ENCODE measurements at places on chromosomes 16 and 17. TPM values are rescaled to one million over a fixed set of nuclear protein-coding genes. Genes with fewer than 3 reads are reported as not detected.

- no peak for DNase-seq
Observed at GRCh38 chr17:73555199-73555960, 88.9 kb downstream of the SDK2 start.

DNA sequence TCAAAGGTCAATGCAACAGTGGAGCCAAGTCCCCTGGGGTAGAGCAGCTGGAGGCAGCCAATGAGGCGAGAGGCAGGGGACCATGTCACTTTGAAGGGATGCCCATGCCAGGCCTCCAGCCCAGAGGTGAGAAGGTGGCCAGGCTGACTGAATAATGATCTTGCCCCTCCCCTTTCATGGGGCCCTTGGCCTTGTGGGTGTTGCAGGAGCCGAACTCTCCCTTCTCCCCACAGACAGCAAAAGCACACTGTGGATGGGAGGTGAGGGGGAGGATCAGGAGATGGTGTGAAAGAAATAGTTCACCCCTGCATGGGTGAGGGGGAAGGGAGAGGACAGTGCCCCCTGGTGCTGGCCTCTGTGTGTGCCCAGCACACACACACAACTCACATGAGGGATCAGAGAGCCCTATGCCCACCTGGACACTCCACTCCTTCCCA is 15.8 kb upstream of the TBX21 start:
- no peak for DNase-seq

DNA sequence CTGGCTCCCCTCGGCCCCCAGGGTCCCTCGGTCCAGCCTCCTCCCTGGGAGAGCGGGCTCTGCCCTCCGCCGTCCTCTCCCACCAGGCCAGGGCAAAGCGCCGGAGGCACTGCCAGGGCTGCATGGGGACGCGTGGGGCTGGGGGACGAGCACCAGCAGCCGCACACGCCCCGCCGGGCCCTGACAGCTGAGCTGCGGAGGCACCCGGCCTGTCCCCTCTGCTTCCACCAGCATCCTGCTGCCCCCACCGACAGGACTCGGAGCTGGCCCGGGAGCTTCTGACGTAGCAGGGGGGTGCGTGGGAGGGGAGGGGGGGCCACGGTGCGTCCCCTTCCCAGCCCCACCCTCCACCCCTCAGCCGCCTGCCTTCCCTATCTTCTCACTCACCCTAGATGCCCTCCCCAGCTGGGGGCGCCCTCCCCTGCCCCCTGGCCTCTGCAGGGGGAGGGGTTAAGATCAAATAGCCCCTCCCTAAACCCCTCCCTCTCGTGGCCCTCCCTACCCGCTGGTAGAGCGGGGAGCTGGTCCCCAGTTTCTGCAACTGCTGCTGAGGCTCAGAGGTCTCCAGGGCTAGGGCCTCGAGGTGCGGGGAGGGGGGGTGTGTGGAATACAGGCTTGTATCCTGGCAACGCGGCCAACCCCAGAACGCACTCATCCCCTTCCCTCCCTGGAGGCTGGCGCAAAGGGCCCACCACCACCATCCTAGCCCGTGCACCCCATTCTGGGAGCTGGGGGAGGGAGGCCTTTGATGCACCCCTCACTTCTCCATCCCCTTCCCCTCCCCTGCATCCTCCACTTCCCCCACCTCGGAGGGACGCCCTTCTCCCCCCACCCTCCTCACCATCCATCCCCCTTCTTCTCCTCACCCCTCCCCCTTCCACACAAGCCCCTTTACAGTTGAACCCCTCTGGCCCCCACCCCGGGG is 1.0 kb downstream of the SRCIN1 start:
- DNase-seq = no peak

GRCh38 chr17:72556944-72557826 is 436.4 kb downstream of the SOX9 start:
- peak; percentile 56 for DNase-seq

DNA sequence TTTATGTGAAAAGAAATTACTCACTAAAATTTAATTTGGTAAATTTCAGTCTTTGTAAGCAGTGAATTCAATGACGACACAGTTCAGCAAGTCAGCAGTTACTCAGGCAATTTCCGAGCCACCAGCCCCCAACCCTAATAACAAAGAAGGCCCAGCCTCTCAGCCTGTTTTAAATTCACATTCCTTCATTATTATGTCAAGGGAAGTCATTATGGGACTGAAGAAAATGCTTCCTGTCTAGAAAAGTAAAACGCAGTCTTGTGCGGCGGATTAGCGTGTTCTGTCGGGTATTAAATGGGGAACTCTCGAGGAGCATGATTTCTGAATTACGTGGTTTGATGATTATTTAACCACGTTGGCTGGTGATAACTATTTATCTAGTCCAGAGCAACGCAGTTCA is 177.6 kb downstream of the AIPL1 start:
- DNase-seq = peak; percentile 16

GRCh38 chr16:4679156-4679849 is 14.1 kb upstream of the NUDT16L1 start:
- DNase-seq = no peak

The MARVELD3 gene
- total RNA-seq = not detected

The KRT34 gene
- total RNA-seq = 0.45 TPM

- no peak for DNase-seq
Observed at GRCh38 chr17:10526517-10526916, 8.2 kb upstream of the MYH1 start.

The ATP1B2 gene
- total RNA-seq = not detected

GRCh38 chr16:685967-686366 is 1.8 kb upstream of the JMJD8 start:
- DNase-seq = peak; percentile 25

DNA sequence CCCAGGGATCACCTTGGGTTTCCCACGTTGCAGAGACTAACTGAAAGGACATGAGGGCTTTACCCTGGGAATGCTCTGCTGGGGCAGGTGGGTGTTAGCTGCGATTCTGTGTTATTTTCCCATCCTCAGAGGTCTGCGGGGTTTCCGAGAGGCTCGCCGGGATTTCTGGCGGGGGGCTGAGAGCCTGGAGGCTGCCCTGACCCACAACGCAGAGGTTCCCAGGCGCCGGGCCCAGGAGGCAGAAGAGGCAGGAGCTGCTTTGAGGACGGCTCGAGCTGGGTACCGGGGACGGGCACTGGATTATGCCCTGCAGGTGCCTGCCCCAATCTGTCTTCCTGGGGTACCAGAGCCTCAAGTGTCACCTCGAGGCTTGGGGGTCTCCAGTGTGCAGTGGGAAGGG is 6.9 kb downstream of the ACAP1 start:
- no peak for DNase-seq

GRCh38 chr17:4534515-4534914 is 20.7 kb downstream of the MYBBP1A start:
- no peak for DNase-seq

DNA sequence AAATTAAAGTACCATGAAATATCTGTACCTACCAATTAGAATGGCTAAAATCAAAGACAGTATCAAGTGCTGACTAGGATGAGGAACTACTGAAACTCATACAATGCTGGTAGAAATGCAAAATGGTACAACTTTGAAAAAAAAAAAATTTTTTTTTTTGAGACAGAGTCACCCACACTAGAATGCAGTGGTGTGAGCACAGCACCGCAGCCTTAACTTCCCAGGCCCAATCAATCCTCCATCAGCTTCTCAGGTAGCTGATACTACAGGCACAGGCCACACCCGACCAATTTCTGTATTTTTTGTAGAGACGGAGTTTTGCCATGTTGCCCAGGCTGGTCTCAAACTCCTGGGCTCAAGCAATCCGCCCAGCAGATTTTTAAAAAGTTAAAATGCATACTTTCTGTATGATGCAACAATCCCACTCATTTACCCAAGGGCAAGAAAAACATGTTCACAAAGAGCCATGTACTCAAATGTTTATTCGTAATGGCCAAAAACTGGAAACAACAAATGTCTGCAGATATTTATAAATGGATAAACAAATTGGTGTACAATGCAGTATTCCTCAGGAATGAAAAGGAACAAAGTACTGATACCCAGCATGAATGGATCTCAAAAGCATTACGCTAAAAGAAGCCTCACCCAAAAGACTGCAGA is 8.7 kb downstream of the SMURF2 start:
- peak; percentile 66 for DNase-seq

DNA sequence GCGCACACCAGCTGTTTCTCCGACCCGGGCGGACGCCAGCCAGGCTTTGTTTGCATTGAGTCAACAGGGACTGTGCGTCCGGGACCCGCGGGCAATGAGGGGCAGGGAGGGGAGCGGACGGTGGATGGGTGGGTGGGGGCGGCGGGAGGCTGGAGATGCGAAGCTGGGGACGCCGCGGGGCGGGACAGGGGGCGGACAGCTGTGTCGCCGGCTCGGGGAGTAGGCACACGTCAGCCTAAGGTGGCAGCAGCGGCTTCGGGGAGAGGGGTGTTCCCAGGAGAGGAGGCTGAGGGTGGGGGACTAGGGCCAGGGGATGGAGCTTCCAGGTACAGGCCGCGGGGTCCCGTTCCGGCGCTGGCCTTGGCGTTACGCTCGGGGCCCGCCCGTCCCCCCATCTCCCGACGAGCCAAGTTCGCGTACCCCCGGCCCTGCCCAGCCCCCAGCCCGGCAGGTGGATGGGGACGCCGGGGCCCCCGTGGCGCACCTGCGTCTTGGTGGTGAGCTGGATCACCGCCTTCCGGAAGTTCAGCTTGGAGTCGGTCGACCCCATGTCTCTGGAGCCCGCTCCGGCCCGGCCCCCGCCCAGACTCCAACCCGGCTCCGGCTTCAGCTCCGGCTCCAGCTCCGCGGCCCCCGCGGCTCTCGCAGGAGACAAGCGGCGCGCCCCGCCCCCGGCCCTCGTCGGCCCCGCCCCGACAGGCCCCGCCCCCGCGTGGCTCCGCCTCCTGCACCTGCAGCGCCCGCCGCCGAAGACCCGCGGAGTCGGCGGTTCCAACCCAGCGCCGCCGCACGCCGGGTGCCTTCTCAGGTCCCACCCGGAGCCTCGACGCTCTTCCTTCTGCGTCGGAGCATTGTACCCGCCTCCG is at the start of gene HID1:
Gene HID1 (minus strand): TSS at position 653 of the 866 bp plus-strand sequence. CDS start 103 bp downstream, at position 550.
- no peak for DNase-seq

GRCh38 chr16:56479469-56479868 is 28.1 kb downstream of the OGFOD1 start:
- DNase-seq = no peak

The PPP1R27 gene
- total RNA-seq = not detected

GRCh38 chr17:48910370-48910769 is 2.2 kb downstream of the UBE2Z start:
- no peak for DNase-seq

DNA sequence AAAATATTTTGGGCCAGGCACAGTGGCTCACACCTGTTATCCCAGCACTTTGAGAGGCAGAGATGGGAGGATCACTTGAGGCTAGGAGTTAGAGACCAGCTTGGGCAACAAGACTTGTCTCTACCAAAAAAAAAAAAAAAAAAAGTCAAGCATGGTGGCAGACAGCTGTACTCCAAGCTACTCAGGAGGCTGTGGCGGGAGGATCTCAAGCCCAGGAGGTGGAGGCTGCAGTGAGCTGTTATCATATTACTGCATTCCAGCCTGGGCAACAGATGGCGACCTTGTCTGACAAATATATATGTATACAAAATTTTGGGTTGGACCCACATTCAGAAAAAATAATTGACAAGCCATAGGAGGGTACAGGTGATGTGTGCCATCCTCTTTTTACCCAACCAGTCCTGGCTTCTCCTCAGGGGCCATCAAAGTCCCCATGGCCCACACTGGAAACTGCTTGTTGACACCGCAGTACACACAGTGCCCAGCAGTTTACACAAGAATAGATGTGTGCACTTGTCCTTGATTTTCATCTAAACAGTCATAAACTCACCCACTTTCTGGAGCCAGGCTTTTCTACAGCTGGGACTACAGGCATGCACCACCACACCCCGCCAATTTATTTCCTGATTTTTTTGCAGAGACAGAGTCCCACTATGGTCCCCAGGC is 1.7 kb downstream of the CES2 start:
- no peak for DNase-seq

GRCh38 chr17:77694391-77695363 is 263.8 kb upstream of the TNRC6C start:
- no peak for DNase-seq

The IRX5 gene
- 2.5 TPM for total RNA-seq

GRCh38 chr17:75601057-75601987 is 13.7 kb downstream of the MYO15B start:
- DNase-seq = peak; percentile 13

The WFDC1 gene
- total RNA-seq = not detected

The CLDN7 gene
- not detected for total RNA-seq

The BCO1 gene
- not detected for total RNA-seq

The CAPNS2 gene
- 1.7 TPM for total RNA-seq

The MYH8 gene
- not detected for total RNA-seq

GRCh38 chr17:40602445-40603443 is 37.5 kb upstream of the CCR7 start:
- DNase-seq = no peak

The TBC1D3E gene
- not detected for total RNA-seq

DNA sequence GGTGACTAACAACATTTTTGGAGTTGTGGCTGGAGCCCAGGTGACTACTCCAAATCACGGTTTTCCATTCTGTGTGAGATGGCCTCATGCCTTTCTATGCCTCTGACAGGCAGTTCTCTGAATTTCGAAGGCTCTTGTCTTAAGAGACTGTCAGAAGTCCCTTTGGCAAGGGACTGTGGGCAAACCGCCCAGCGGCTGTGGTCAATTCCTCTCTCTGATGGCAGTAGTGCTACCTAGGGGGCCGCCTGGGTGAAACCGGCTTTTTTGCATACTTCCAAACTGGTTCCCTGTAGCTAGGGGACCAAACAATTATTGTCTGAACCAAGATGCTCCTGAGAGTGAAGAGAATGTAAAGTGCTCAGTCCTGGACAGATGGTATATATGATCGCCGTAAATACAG is 86.3 kb downstream of the SDR42E1 start:
- no peak for DNase-seq

GRCh38 chr16:79064256-79064972 is 536.1 kb downstream of the MAF start:
- DNase-seq = no peak

GRCh38 chr16:8493972-8494371 is 96.3 kb downstream of the TMEM114 start:
- no peak for DNase-seq

GRCh38 chr16:27817038-27817437 is 246.5 kb downstream of the GSG1L start:
- DNase-seq = no peak

The CD300E gene
- not detected for total RNA-seq

- DNase-seq = no peak
Observed at GRCh38 chr17:76292567-76292966, 15.5 kb downstream of the QRICH2 start.
